ENCODE measurements at places on chromosomes 2 and 18. TPM values are rescaled to one million over a fixed set of nuclear protein-coding genes. Genes with fewer than 3 reads are reported as not detected.
A peak's percentile ranks its signal among the peaks of the same experiment; 100 is the strongest.

DNA sequence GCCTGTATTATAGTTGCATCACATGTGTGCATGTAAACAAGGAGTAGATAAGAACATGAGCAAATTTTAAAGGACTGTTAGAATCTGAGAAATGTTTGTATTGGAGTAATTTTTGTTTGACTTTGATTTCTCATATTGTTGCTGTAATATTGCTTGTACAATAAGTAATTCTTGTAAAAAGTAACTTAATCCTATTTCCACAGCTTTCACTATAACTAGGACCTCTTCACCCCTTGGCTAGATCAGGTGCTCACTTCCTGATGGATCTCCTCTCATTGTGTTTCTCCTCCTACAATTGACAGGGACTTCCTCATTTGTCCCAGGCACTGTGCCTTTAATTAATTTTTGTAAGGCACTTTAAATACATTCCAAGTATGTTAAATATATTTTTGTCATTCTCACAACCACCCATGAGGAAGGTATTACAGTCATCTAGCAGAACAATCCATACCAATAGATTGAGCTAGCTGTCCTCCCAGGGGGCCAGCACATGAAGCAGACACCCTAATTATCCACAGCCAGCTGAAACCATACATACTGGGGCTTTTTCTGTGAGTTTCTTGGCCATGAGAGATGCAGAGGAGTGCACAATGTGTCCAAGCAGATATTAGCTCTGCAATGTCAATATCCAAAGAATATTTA is 359.5 kb upstream of the ACVR2A start:
- no peak for DNase-seq
- no peak overlapping the region for H3K4me3 ChIP-seq
- no peak overlapping the region for H3K27ac ChIP-seq
- H3K36me3 ChIP-seq: peaks cover 2% of the 10 kb centered on the region

DNA sequence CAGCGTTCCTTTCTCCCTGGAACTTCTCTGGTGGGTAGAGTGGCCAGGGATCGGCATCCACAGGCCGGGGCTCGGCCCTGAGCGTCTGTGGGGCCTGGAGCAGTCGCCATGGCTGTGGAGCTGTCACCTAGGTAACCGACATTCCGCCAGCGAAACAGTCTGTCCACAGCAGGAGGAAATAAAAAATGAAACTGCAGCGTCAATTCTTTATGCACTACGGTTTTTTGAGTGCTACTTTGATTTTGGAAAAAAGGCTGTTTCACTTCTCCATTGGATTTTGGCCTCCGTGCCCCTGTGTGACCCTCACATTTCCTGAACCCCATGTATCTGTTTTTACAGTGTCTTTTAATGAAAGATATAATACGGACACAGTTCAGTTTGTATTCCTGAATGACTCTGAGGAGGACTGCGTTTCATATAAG is 163.4 kb downstream of the LDLRAD4 start:
- H3K36me3 ChIP-seq: no peaks in the 10 kb centered on the region
- H3K27me3 ChIP-seq: no peaks in the 10 kb centered on the region
- peak overlapping the region; percentile 73 for H3K4me3 ChIP-seq
- peak; percentile 61 for DNase-seq
- peaks cover 56% of the 10 kb centered on the region for H3K4me1 ChIP-seq
- peak overlapping the region; percentile 92 for H3K27ac ChIP-seq

DNA sequence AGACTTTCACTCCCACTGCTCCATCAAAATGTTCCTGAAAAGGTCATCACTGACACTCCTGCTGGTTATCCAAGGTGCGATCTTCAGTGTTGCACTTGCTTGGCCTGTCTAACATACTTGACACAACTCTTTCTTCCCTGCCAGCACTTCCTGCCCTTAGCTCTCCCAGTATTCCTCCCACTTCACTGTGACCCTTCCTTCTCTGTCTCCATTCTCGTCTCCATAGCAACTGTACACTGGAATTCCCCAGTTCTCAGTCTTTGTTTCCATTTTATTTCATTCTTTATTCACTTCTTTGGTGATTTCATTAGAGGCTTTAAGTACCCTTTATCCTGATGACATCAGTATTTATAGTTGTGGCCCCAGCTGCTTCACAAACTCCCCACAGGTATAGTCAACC is 333.0 kb downstream of the IRS1 start:
- H3K36me3 ChIP-seq: no peaks in the 10 kb centered on the region
- no peak overlapping the region for H3K27ac ChIP-seq
- no peaks in the 10 kb centered on the region for H3K4me1 ChIP-seq

The CGREF1 gene
- 0.94 TPM for total RNA-seq

Data from activated CD8-positive, alpha-beta T cell treated with anti-CD3 and anti-CD28 coated beads, Interleukin-2, amount 10 ng/mL, durations not matched to agents 7 days and 5 days (primary cell).